Neural progenitor cell (in vitro differentiated cells): ENCODE measurements at places on chromosomes 7 and 10. TPM values are rescaled to one million over a fixed set of nuclear protein-coding genes. Genes with fewer than 3 reads are reported as not detected.

- no peak overlapping the region for H3K4me3 ChIP-seq
- H3K36me3 ChIP-seq = no peaks in the 10 kb centered on the region
- H3K27me3 ChIP-seq = no peaks in the 10 kb centered on the region
- H3K4me1 ChIP-seq = no peaks in the 10 kb centered on the region
Observed at GRCh38 chr10:22740180-22740579, 25.8 kb upstream of the PIP4K2A start.

RNF32 gene
- 3.0 and 3.3 TPM in 2 replicates for total RNA-seq

GNGT1 gene
- total RNA-seq = 0.06 TPM in 1 of 2 replicates, not detected in the other

DNA sequence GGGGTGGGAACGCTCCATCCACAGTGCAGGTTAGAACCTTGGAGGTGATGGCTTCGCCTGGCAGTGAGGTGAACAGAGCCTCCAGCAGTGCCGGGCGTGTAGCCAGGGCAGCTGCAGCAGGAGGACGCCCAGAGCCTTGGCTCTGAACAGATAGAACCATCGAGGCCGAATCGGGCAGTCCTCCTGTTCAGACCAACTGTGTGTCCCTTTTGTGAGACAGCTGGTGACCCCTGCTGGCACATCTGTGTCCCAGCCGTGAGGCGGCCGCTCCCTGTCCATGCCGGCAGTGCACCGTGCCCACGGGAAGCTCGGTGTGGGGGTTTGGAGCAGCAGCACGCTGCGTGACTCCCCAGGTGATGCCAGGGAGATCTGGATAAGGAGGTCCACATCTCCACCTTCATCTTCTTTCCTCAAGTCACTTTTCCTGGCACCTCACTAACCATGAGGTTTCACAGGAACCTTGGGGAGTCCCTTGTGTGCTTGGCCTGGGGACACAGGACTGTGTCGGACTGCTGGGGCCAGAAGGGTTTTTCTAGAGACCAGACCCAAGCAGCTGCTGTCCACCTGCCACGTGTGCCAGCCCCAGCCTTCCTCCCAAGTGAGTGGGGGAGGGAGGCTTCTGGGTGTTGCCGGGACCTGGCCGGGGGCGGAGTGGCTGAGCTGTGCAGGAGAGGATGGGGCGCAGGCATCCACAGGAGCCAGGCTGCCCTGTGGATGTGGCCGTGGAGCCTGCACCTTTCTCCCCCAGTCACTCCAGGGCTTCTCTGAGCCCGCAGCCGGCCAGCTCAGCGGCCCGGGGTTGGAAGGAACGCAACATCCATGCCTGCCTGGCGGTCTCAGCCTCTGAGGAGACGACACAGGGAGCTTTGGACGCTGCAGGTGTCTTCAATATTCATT lies 69.4 kb downstream of the DNAJB6 start:
- no peaks in the 10 kb centered on the region for H3K27me3 ChIP-seq
- H3K27ac ChIP-seq = no peak overlapping the region

DNA sequence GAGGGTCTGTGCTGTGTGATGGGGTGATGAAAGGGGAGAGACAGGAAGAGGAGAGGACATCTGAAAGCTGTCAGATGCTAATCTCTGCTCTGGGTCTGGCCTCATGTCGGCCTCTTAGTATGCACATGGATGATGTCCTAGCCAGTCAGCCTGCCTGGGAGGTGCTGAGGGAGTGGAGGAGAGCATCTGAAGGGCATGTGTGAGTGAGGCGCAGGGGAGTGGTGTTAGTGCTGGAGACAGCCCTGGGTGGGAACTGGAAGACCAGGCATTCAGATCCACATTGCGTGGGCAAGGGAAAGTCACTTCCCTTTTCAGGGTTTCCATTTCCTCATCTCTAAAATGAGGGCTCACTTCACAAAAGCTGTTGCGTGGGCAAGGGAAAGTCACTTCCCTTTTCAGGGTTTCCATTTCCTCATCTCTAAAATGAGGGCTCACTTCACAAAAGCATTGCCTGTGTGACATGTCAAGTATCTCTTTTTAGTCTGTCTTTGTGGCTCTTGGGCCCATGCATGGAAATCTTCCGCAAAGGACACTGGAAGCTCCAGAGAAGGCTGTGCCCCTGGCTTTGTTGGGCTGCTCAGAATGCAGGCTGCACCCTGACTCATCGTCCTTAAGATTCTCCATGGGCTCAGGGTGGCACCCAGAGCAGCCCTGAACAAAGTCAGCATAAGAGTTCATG lies 10.0 kb downstream of the SFTPD start:
- H3K4me3 ChIP-seq = no peak overlapping the region
- H3K36me3 ChIP-seq = no peaks in the 10 kb centered on the region
- DNase-seq = no peak
- no peaks in the 10 kb centered on the region for H3K4me1 ChIP-seq

GRCh38 chr7:45239486-45239885 lies 81.9 kb downstream of the RAMP3 start:
- no peak for DNase-seq
- peaks cover 14% of the 10 kb centered on the region for H3K27me3 ChIP-seq
- H3K4me1 ChIP-seq = no peaks in the 10 kb centered on the region
- no peak overlapping the region for H3K4me3 ChIP-seq
- H3K27ac ChIP-seq = no peak overlapping the region

RBM28 gene
- 33.4 and 33.5 TPM in 2 replicates for total RNA-seq

DNA sequence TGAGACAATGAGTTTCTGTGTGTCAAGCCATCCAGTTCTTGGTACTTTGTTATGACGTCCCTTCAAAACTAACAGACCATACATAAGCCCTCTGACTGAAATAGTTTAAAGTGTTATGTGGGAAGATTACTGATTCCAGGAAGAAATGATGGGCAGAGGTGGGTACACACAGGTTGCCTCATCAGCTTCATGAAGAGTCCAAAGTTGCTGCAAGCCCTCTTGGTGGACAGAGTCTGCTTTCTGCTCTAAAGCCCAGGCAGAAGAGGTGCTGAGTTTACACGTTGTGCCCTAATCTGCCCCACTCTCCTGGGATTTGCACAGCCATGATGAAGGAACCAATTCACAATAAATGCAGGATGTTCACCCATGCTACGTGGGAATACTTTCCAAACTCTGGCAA lies 187.4 kb downstream of the PARD3 start:
- H3K27me3 ChIP-seq = no peaks in the 10 kb centered on the region
- H3K36me3 ChIP-seq = no peaks in the 10 kb centered on the region

DNA sequence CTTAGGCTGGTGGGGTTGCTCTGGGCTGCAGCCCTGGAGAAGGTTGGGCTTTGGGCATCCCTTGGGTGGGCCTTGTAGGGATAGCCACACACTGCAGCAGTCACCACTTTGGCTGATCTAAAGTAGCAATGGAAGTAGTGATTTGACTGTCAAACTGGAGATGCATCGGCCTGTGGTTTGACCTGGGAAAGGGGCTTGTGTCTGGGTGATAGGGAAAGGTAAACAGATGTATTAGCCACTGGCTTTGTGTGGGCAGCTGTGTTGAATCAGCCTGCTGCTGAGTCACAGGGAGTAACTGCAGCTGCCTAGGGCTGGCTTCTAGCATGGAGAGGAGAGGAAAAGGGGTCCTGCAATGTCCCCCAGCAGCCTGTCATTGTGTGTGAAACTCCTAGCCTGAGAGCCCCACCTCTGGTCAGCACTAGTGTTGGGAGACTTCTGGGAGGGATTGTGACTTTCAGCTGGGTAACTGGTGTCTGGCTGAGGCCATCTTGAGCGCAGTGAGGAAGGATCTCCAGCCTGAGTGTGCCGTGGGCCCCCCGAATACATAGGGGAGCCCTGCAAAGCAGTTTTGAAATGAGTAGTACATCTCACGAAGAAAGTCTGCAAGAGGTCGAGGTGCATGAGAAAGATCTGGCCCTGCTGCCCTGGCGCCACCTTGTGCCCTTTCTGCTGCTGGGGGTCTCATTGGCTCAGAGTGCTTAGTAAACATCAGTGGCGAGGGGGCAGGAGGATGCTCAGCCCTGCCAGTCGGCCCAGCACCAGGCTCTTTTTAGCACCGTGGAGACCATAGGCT lies 117.3 kb downstream of the FANK1 start:
- no peak overlapping the region for H3K27ac ChIP-seq
- H3K36me3 ChIP-seq = no peaks in the 10 kb centered on the region
- peak; percentile 39 for DNase-seq
- H3K4me3 ChIP-seq = no peak overlapping the region
